Activated T-helper 1 cell treated with anti-CD3 and anti-CD28 coated beads, Interleukin-12 subunit alpha, Interleukin-12 subunit beta, Interleukin-2, Interleukin-4 antibody, amounts not matched to agents 30 ng/mL and 10 ng/mL and 1 ng/mL, durations not matched to agents 14 hours and 24 hours and 36 hours (primary cell): ENCODE measurements at places on chromosomes 7 and 10. TPM values are rescaled to one million over a fixed set of nuclear protein-coding genes. Genes with fewer than 3 reads are reported as not detected.

C10orf67 gene
- 0.18 TPM in 1 of 2 replicates, not detected in the other for total RNA-seq

DNA sequence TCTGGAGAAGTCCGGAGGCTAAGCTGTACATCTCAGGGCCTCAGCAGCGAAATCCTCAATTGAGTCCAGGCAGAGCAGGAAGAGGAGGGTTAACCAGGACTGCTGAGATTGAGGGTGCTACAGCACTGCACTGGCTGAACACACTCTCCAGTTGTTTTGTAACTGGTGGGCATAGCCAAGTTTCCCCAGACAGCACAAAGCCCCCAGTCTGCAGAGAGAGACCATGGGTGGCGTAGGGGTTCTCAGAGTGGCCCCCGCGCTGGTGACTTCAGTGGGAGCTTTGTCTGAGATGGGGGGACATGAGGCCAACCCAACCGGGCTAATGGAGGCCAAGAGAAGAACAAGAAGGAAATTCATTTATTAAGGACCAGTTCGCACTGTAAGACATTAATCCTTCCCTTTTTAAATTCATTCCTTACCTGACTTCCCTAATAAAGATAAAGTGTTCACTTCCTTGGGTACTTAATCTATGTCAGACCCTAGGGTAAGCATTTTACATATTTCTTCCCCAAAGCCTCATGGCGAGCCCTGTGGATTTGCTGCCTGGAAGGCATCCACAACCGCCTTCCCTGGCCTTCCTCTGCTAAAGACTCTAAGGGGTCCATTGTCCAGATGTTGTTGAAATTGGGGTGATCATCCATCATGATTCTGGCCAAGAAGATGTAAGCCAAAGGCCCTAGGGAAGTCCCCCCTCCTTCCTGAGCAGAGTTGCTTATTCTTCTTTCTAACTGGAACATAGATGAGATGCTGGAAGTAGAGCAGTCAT, 121.4 kb upstream of the CHST15 start:
- DNase-seq = no peak

GRCh38 chr7:74000489-74001149, 27.4 kb upstream of the ELN start:
- no peak for DNase-seq

OR2A42 gene
- total RNA-seq = not detected in 2 replicates

GRCh38 chr10:127576740-127577161, 27.6 kb downstream of the NPS start:
- no peak for DNase-seq

SH2B2 gene
- 2.1 and 2.6 TPM in 2 replicates for total RNA-seq

DNA sequence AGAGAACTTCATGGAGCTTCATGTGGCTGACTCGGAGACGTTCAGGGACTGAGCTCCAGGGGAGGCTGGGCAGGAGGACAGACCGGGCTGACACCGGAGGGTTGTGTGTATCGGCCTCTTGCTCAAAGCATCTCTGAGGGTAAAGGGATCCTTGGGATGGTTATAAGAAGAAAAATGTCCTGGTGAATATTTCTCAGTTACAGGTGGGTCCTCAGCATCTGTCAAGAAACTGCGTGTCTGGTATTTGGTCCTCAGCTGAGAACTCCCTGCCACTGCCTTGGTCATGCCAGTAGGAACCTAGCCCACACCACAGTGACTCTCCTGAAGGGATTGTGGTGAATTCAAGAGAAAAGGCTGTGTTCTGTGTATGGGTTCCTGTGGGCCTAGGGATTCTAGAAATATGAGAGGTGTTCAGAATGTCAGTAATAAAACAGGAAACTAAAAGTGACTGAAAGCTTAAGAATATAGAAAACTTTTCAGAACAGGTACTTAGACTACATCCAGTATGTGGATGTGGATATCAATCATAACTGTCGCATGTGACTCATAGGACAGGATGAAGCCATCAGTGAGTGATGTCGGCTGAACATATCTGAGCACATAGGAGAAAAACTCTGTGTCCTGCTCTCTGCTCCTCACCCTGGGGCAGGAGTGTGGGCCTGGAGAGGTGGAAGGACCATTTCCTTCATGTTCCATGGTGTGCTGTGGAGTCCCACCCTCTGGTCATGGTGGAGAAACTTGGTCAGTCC, 28.4 kb downstream of the MBL2 start:
- no peak for DNase-seq

AFAP1L2 gene
- total RNA-seq = 3.7 and 4.1 TPM in 2 replicates

- DNase-seq = peak; percentile 11
These were observed 78.0 kb downstream of the MKI67 start for GRCh38 chr10:128047991-128048818.

GRCh38 chr10:71550628-71551027, 153.9 kb downstream of the CDH23 start:
- DNase-seq = no peak

FAM25A gene
- total RNA-seq = not detected in 2 replicates

DNA sequence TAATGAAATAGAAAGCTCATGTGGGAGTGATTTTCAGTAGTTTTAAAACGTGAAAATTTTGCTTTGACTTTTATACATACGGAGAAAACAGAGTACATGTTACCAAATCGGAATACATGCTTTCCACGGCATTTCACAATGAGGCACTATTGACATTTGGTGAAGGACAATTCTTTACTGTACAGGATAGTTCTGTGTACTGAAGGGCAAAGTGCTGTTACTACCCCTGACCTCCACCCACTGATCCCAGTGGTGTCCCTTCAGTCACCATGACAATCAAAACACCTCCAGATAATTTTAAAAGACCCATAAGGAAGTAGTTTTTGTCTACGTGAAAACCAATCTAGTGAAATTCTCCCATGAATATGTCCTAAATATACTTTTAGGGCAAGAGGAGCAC, 33.1 kb upstream of the ANK3 start:
- no peak for DNase-seq

CTAGE15 gene
- total RNA-seq = 0.91 and 2.9 TPM in 2 replicates

SCRN1 gene
- 0.56 and 0.78 TPM in 2 replicates for total RNA-seq

GRCh38 chr7:103660455-103661371, 214.7 kb upstream of the SLC26A5 start:
- no peak for DNase-seq

- no peak for DNase-seq
These were observed 11.1 kb downstream of the SFXN3 start for GRCh38 chr10:101042118-101042517.

GRCh38 chr7:106392590-106392989, 107.8 kb upstream of the NAMPT start:
- DNase-seq = no peak

ERCC6 gene
- 11.2 and 11.7 TPM in 2 replicates for total RNA-seq

- peak; percentile 45 for DNase-seq
These were observed 4.4 kb downstream of the BAG3 start for GRCh38 chr10:119655566-119656001.

DNA sequence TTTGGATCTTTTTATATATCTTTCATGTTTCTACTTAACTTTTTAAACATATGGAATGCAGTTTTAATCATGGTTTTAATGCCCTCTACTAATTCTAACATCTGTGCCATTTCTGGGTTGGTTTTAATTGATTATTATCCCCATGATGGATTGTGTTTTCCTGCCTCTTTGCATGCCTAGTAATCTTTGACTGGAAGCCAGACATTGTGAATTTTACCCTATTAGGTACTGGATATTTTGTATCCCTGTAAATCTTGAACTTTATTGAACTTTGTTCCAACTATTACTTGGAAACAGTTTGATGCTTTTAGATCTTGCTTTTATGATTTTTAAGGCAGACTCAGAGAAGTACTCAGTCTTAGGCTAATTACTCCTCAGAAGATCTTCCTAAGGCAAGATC, 16.0 kb upstream of the RBM20 start:
- no peak for DNase-seq

GRCh38 chr10:112177247-112177646, 6.3 kb downstream of the GPAM start:
- no peak for DNase-seq

LIPK gene
- not detected in 2 replicates for total RNA-seq
